Upper lobe of left lung (tissue), 6 donors: ENCODE measurements at places on chromosomes 6 and 20.

- DNase-seq, result no peak
Measured at GRCh38 chr6:52547647-52548352, 29.1 kb downstream of the TRAM2 start.

GRCh38 chr6:2634139-2634964, 116.4 kb downstream of the MYLK4 start:
- DNase-seq, result peak; percentile 96

DNA sequence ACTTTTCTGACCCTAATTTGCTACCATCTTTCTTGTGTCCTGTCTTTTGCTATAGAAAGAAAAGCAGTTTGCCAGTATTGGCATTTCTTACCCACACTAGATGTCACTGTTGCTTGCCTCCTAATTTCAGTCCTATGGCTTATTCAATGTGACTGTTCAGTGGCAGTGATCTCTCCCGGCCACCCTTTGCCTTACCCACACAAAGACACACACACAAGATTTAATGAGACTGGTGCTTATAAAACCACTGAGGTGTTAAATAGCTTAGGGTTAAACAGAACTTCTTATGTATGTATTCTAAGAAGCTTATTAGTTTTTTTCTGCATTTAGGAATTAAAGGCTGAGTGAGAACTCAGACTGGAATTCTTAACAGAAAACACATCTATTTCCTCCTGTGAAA, 233.6 kb upstream of the ASCC3 start:
- no peak for DNase-seq

DNA sequence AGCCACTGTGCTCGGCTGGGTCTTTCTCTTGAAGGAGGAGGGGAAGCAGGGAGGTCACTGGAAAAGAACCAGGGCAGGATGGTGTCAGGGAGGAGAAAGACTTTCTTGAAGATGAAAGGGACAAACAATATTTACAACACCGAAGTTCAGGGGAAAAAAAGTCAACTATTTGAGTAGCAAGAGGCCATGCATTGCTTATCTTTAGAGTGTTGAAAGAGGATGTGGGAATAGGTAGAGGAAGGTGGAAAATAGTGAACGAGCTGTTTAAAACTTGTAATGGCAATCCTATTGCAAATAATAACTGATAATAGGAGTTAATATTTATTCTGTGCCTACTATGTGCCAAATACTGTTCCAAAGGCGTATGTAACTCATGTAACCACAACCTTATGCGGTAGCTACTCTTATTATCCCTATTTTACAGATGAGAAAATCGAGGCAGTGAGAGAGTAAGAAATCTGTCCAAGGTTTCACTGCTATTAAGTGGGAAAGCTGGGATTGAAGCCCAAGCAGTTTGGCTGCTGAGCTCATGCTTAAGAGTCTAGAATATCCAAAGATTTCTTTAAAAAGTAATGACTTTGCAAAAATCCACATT, 12.7 kb upstream of the MLIP start:
- DNase-seq, result no peak

GRCh38 chr20:41694796-41695195, 76.6 kb upstream of the CHD6 start:
- DNase-seq, result no peak
